Stimulated activated CD8-positive, alpha-beta memory T cell treated with anti-CD3 and anti-CD28 coated beads, Interleukin-4, amount 100 ng/mL, for 4 hours (primary cell): ENCODE measurements at places on chromosomes 1 and 21.
A peak's percentile ranks its signal among the peaks of the same experiment; 100 is the strongest.

DNA sequence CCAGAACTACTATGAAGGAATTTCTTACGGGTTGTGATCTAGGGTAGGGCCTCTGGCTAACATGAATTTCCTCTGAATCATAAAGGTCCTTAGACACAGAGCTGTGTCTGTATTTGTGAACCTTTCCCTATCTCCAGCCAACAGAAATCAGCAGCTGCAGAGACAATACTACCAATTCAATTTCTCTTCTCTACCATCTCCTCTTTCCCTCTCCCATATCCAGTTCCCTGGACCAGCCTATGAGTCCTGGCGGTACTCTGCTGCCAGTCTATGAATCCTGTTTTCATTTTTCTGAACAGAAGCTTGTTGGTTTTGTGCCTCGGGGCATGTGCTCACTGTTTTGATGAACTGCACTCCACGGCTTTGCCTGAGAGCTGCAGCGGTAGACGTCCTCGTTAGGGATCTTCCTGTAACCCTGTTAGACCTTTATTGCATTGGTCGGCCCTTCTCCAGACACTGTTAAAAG is 458.0 kb upstream of the VAMP3 start:
- no peak for DNase-seq

DNA sequence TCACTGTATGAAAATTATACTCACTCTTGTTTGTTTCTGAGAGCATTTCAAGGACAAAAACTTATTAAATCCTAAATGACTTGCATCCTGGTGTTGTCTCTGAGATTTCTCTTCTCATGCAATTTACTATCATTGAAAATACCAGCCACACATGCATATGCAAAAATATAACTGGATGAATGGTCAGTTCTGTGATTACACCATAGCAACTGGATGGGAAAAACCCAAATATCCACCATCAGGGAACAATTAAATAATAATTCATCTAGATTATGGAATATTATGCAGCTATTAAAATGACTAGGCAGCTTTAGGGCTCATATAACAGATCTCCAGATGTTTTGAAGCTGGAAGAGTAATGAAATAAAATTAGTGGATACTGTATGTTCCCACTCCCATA is 11.6 kb upstream of the DSCAM start:
- no peak for DNase-seq

GRCh38 chr1:34272152-34272551 is 95.4 kb downstream of the C1orf94 start:
- DNase-seq = no peak

- DNase-seq = no peak
Measured at GRCh38 chr1:84436876-84437655, 38.8 kb downstream of the DNASE2B start.

- peak; percentile 20 for DNase-seq
Measured at GRCh38 chr1:211260141-211261107, 1.3 kb downstream of the RCOR3 start.

- no peak for DNase-seq
Measured at GRCh38 chr1:243213045-243213787, 41.9 kb downstream of the CEP170 start.

GRCh38 chr1:207946756-207947155 is 35.8 kb upstream of the CD34 start:
- DNase-seq = no peak

- DNase-seq = no peak
Measured at GRCh38 chr1:56063461-56063860, 515.9 kb downstream of the PLPP3 start.

GRCh38 chr1:3618531-3618880 is 6.3 kb upstream of the TPRG1L start:
- DNase-seq = no peak

DNA sequence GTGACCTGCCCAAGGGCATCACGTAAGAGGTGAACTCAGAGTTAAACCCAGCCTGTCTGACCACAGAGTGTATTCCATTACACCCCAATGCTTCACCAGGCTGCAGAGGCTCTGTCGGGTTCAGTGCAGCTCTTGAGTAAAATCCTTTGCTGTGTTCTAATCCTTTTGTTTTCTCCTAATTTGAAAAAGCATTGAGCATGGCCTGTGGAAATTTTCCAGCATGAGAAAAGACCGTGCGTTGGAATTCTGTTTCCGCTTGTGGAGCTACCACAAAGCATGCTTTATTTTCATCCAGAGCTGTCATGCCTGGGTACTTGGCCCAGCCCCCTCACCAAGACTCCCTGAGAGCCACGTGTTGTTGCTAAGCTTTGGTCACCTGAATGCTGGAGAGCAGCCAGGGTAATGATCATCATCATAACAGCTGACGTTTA is 317.6 kb downstream of the PRDM2 start:
- no peak for DNase-seq

GRCh38 chr1:94079080-94079940 is 41.6 kb downstream of the ABCA4 start:
- no peak for DNase-seq

GRCh38 chr1:45644661-45645060 is 20.8 kb upstream of the CCDC17 start:
- no peak for DNase-seq

- DNase-seq = no peak
Measured at GRCh38 chr1:53696571-53696970, 42.4 kb downstream of the GLIS1 start.

- no peak for DNase-seq
Measured at GRCh38 chr1:118306851-118307250, 121.8 kb upstream of the SPAG17 start.

- no peak for DNase-seq
Measured at GRCh38 chr1:44437107-44437716, 32.2 kb downstream of the RNF220 start.

DNA sequence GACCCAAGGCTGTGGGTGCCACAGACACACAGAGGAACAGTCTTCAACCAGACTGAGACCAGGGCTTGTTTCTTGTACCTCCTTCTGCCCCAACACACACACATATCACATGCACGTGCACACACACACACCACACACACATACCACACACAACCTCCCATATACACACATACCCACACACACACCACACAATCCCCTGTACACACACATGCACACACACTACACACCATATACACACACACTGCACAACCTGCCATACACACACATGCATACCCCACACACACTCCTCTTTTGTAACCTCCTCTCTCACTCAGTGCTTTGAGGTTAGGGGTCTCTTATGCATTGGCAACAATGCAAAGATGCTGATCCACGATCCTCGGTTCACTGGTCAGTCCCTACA is 217.0 kb downstream of the AJAP1 start:
- DNase-seq = no peak

GRCh38 chr1:225453797-225454648 is 26.2 kb upstream of the LBR start:
- no peak for DNase-seq

DNA sequence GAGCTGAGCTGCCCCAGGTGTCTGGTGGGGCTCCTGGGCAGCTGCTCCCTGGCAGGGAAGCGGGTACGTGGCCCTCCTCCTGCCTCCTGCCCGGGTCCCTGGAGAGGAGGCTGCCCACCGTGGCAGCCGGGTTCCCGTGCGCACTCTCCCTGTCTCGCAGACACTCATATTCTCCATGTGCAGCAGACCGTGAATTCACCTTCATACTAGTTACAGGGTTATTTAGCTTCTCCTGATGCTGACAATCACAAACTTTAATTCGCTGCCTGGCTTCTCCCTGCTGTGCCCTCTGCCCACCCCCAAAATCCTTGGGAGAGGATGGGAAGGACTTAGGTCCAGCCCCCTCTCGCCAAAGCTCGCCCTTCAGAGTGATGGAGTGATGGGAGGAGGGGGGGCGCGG is 95.3 kb downstream of the CASZ1 start:
- DNase-seq = no peak

DNA sequence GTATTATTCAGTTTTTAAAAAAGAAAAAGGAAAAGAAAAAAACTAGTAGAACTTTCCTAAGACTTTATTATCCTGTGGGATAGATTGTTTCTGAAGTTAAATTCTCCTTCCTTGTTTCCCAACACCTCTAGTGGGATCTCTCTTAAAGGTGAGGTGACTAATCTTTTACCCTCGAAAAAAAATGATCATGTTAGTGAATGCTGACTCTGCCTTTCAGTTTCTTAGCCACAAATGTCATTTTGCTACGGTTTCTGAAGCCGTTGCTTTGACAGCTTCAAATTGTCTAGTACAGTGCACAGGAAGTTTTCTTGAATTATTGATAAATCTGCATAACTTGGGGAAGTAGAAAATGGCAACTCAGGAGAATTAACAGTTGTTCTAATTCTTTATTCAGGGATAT is 13.0 kb upstream of the NEK7 start:
- no peak for DNase-seq

GRCh38 chr1:147586414-147586813 is 45.1 kb downstream of the BCL9 start:
- no peak for DNase-seq

DNA sequence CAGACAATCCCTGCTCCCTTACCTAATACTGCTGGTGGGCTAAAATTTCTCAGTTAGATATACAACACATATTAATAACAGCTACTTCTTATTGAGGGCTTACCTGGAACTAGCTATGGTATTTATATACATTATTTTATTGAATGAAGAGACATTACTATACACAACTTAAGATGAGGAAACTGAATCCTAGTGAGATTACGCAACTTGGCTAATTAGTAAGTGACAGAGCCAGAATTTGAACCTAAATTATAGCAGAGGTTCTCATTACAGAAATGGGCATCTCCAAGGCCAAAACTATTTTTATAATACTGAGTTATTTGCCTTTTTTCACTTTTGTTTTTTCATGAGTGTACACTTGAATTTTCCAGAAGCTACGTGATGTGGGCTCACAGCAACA is 44.5 kb upstream of the SMYD2 start:
- no peak for DNase-seq

DNA sequence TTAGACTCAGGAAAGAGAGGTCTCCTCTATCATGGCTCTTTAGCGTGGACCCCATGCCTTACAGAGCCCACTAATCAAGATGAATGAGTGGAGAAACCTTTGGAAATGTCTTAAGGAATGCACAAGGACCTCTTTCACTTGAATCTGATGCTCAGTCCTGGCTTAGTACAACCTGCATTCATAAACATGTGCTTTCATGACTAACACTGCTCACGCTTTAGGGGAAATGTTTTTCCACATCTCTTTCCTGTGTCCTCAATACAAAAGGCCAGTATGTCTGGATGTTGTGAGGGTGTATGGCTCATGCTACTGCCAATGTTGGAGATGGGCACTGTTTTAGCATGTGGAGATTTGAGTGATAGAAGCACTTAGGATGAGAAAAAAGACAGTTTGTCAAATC is 14.2 kb upstream of the GNG12 start:
- no peak for DNase-seq

DNA sequence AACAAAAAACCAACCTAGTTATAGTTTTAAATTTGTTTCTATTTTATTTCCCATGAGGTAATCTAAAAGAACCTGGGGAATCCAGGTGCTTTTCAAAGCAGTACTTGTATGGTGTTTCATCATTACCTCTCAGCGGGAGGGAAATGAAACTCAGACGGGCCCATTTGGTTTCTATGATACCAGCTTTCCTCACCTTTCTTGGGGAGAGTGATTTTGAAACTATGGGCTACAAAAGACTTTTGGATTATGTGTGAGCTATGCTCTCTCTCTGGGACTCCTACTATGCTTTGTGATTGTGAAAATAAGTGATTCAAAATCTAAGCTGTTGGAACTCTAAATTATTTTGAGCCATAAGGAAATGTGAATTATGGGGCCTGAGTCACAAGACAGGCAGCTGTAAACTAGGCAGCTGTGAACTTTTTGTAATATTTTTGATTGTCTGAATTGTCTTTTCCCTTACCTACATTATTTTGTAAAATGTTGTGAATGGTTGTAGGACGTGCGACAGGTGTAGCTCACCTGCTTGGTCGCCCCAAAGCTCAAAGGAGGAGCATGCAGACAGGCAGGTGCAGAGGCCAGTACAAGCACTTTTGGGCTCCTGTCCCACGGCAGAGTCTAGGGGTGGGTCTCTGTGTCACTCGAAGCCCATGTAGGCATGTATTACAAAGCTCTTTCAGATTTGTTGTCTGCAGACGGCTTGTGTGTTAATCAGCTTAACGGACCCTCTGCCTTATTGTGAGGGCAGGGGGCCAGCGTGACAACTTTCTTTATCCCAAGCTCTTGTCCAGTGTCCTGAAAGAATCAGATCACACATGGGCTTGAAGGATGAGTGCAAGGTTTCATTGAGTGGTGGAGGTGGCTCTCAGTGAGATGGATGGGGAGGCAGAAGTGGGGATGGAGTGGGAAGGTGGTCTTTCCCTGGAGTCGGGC is 64.8 kb upstream of the BACH1 start:
- DNase-seq = no peak

- no peak for DNase-seq
Measured at GRCh38 chr1:234918961-234919761, 209.5 kb downstream of the TOMM20 start.

DNA sequence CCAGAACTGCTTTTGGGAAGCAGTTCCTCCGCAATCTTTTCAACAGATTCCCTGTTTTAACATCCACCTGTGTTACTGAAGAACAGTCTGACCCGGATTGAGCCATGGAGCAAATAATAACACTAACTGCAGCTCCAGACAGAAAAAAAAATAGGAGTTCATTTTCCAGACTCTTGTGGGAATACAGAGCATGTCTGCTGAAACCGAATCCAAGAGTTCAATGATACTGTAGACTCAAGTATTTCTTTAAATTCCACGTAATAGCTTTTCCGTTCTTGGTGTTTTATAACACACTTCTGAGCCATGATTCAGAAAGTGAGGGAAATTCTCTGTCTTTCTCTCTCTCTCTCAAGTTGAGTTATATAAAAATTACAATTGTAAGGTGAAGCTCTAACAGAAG is 60.6 kb downstream of the DDAH1 start:
- DNase-seq = no peak

DNA sequence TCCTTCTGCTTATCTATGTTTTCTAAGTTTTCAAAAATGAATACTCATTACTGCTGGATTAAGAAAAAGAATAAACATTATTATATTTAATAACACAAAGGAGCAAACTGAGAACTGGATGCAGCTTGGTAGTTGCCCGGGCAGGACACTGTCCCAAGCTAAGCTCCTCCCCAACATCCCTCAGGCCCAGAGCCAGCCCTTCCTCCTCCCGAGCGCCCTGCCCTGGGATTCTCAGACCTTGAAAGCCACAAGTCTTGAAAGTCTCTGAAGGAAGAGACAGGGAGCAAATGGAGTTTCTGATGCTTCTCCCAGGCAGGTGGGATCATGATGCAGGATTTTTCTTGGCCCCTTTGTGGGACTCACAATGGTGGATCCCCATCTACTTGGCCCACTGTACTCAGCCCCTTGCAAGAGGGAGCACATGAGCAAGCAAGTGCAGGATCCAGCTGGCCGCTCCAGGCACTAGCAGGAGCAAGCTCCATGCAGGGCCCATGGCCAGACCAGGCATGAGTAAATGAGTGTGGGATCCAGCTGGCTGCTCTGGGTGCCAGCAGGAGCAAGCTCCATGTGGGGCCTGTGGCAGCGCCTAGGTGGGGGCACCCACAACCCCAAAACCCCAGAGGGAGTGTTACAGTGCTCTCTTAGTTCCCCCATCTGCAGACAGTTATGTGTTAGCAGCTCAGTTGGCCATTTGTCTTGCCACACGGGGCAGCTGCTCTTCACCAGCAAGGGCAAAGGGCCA is 32.1 kb upstream of the RAB4A start:
- DNase-seq = no peak
